Epithelial cell of esophagus (primary cell): ENCODE measurements at places on chromosomes 5 and 9.

- no peak for DNase-seq
Observed at GRCh38 chr9:123865226-123866000, 64.5 kb downstream of the DENND1A start.

GRCh38 chr5:161544350-161544765 lies 2.2 kb downstream of the GABRB2 start:
- peak; percentile 47 for DNase-seq

- DNase-seq = no peak
Observed at GRCh38 chr5:128413356-128413755, 124.7 kb downstream of the FBN2 start.

- DNase-seq = peak; percentile 30
Observed at GRCh38 chr5:95777441-95777840, 45.1 kb downstream of the GLRX start.

DNA sequence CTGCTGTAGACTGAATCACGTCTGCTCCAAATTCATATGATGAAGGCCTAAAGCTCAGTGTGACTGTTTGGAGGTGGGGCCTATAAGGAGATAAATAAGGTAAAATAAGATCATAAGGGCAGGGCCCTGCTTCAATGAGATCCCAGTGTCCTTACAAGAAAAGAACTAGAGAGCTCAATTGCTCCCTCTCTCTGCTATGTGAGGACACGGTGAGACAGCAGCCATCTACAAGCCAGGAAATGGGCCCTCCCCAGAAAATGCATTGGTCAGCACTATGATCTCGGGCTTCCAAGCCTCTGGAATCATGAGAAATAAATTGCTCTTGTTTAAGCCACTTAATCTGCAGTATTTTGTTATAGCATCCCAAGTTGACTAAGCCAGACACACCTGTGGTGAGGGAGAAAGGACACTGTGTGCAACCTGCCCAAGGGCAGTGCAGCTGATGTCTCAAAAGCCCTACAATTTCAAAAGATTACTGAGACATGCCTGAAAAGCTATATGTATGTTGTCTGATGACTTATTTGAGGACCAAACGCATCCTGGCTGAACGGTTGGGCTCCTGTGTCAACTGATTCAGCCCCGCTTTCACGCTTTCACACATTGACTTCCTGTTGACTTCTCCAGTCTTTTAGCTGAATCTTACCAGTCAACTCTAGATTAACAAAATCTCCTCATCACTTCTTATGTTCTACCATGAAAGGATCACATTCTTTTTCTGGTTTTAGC lies 13.2 kb downstream of the GZMK start:
- DNase-seq = peak; percentile 14

DNA sequence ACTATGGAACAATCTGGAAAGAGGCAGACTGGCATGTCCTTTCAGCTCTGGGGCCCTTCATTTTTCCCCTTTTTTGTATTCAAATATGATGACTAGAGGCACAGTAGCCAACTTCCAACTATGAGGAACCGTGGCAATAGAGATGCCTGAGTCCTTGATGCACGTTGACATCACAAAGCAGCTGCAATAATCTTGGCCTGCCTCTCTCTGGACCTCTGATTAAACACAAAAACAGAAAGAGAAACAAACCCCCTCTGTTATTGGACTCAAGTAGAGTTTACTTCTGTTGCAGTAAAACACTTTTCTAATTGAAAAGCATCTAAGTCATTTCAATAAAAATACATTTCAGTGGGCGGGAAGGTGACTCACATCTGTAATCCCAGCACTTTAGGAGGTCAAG lies 122.2 kb upstream of the GRAMD2B start:
- no peak for DNase-seq

GRCh38 chr5:128395073-128395472 lies 143.0 kb downstream of the FBN2 start:
- DNase-seq = no peak

DNA sequence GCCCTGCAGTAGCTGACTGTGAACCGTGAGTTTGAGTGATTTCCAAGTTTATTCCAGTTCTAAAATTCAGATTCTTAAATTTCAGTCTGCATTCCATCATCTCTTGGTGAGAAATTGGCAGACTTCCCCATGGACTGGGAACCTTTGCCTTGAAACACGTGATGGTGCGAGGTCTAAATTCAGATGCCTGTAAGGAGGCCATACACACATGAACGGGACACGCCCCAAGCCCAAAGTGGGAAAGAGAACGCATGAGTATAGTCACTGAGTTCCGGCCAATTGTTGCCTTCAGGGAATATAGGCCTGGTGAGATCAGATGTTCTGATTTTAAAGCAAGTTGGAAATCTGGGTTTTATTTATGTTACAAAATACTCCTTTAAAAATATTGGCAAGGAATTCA lies 1084.4 kb upstream of the WWC1 start:
- DNase-seq = no peak

DNA sequence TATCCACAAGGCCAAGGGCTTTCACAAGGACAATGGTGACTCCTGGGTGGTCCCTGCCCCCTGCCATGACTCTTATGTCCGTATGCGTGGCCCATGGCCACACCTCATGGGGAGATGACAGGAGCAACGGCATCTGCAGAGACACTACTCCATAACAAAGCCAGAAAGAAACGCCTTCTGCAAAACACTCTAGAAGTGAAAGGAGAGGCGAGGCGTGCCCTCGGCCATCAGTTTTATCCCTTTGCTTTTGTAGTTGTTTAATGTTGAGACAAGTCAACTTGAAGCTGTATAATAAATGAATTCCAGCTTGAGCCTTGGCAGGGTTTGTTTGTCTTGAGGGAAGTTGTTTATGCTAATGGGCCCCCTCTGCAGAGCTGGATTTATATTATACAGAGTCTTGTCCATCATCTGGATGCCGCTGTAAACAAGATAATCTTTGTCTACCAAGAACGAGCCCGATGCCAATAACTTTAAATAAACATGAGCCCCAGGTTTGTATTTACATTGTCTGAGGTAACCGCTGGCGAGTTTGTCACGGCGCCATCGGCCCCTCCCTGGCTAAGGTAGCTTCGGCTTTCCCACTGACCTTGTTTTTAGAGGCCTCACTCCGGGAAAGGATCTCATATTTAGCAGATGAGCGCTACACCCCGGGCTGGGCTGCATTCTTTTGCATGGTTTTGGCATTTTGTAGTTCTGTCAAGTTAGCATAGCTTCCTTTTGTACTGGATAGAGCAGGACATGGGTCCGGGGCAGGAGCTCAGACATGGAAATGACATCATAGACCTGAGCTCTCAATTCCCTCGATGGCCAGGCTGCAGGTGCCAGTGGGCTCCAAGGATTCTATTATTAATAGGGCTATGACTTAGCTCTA lies 165.3 kb downstream of the ERCC6L2 start:
- DNase-seq = no peak

GRCh38 chr5:117947121-117947520 lies 1041.2 kb downstream of the DTWD2 start:
- DNase-seq = no peak

GRCh38 chr5:133967698-133968203 lies 674 bp downstream of the C5orf15 start:
- peak; percentile 10 for DNase-seq

DNA sequence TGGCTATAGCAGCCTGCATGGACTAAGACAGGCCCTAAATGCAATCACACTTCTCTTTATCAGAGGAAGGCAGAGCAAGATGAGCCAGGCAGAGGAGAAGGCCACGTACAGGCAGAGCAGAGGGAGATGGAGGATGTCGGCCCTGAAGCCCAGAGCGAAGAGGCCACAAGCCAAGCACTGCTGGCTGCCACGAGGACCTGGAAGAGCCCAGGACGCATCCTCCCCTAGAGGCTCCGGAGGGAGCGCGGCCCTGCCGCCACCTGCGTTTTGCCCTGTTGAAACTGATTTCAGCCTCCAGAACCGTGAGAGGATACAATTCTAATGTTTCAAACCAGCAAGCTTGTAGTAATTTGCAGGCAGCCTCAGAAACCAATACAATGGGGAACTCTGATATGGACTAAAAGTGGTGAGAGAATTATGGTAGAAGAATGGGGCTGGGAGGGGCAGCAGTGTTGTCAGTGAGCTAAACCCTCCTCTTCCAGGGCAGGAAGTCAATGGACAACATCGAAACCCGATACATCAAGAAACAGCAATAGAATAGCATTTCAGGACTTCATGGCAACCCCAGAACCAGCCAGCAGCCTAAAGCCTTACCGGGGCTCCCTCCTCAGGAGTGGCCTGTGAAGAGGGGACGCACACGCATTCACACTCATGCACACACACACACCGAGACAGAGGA lies 32.6 kb downstream of the ADAMTS2 start:
- no peak for DNase-seq

GRCh38 chr5:144421411-144421810 lies 250.7 kb downstream of the KCTD16 start:
- peak; percentile 42 for DNase-seq

GRCh38 chr5:167451076-167451475 lies 840.4 kb upstream of the WWC1 start:
- no peak for DNase-seq

DNA sequence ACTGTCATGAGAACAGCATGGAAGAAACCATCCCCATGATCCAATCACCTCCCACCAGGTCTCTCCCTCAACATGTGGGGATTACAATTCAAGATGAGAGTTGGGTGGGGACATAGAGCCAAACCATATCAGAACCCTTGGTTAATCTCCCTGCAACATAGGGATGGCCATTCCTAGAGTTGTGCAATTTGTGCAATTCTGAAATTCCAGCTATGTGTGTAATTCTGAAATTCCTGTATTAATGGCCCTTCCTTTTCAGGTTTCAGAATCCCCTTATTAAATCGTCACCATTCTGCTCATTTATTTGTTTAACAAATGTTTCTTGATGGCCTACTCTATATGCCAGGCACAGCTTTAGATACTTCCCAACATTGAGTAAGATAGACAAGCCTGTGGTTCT lies 282.6 kb downstream of the SMARCA2 start:
- no peak for DNase-seq

DNA sequence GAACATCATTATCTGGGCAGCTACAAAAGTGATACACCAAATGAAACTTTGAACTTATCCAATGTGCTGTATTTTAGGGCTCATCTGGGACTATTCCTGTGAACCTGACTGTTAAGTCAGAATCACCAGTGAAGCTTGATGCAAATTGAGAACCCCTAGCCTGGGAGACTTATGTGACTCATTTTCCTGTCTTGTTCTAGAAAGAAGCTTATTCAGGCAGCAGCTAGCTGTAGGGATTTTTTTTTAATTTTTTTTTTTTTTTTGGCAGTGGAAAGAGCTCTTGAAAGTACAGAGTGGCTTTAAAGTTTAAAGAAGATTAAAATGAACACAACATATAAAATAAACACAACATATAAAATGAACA lies 81.1 kb upstream of the TNFAIP8 start:
- peak; percentile 84 for DNase-seq

DNA sequence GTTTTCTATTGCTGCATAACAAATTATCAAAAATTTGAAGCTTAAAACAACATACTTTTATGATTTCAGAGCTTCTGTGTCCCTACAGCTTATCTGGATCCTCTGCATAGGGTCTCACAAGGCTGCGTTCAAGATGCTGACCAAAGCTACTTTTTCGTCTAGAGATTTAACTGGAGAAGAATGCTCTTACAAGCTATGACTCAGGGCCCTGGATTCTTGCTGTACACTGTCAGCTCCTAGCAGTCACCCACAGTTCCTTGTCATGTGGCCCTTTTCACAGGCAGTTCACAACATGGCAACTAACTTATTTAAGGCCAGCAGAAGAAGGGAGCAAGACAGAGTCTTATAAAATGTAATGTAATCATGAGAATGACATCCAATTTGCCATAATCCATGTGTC lies 70.8 kb upstream of the FAM174A start:
- DNase-seq = peak; percentile 74

- DNase-seq = no peak
Observed at GRCh38 chr5:50886657-50887345, 220.4 kb downstream of the PARP8 start.

GRCh38 chr5:136926073-136926472 lies 560.7 kb upstream of the TRPC7 start:
- no peak for DNase-seq

- DNase-seq = no peak
Observed at GRCh38 chr5:55333811-55334210, 26.0 kb downstream of the MTREX start.

- no peak for DNase-seq
Observed at GRCh38 chr5:375921-376798, 54.6 kb downstream of the AHRR start.

DNA sequence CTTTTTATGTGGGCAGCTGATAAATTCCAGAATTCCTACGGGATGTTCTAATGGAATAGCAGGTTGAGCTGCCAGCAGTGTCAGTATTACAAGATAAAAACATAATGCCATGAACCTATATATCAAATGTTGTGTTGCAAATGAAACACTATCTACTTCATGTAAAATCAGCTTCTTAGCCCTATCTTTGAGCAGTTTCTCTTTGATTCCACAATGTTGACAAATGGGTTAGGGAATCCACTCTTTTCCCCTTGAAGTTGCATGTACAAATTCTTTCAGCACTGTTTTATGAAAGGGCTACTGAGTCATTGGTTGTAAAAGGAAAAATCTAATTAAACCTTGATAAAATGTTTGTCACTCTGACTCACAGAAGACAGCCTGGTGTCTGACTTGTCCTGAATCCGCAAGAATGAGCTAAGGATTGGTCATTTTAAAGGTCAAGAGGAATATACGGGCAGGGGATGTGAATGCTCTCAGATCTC lies 950.6 kb upstream of the NUDT12 start:
- peak; percentile 36 for DNase-seq

- DNase-seq = no peak
Observed at GRCh38 chr5:16709691-16710433, 93.1 kb upstream of the RETREG1 start.

- no peak for DNase-seq
Observed at GRCh38 chr5:173699966-173700365, 83.5 kb upstream of the BOD1 start.

DNA sequence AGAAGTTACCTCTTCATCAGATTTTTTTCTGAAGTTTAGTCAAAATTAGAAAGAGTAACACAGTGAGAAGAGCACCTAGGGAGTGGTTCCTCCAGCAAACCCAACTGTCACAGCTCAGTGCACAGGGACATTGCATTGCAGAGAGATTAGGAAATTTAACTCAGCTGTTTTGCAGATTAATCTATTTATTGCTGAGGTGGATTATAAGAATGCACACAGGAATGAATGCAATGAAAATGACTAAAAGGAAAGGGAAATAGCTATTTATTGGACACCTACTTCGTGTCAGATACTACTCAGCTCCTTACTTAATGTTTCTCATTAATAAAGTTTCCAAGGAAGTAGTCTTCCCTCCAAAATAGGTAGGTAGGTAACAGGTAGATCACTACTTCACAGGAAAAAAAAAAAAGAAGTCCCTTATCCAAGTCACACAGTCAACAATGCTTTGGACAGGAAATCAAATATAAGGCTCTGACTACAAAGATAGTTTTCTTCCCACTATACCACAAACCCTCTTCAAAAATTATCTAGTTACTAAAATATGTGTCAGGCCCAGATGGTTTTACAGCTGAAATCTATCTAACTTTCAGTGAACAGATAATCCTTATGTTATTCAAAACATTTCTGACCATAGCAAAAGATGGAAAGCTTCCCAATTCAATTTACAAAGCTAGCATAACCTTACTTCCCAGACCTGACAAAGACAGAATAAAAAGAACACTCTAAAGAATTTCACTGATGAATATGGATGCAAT lies 442.2 kb upstream of the MPDZ start:
- DNase-seq = no peak
